Endothelial cell (in vitro differentiated cells): ENCODE measurements at places on chromosomes 4 and X.

- DNase-seq, result no peak
Observed at GRCh38 chr4:110671679-110672078, 48.8 kb upstream of the PITX2 start.

GRCh38 chrX:104113222-104113965 lies 1.1 kb downstream of the ZCCHC18 start:
- peak; percentile 50 for DNase-seq

- no peak for DNase-seq
Observed at GRCh38 chrX:96576368-96576767, 108.3 kb upstream of the DIAPH2 start.

GRCh38 chr4:113077575-113077974 lies 28.1 kb downstream of the ANK2 start:
- DNase-seq, result no peak

DNA sequence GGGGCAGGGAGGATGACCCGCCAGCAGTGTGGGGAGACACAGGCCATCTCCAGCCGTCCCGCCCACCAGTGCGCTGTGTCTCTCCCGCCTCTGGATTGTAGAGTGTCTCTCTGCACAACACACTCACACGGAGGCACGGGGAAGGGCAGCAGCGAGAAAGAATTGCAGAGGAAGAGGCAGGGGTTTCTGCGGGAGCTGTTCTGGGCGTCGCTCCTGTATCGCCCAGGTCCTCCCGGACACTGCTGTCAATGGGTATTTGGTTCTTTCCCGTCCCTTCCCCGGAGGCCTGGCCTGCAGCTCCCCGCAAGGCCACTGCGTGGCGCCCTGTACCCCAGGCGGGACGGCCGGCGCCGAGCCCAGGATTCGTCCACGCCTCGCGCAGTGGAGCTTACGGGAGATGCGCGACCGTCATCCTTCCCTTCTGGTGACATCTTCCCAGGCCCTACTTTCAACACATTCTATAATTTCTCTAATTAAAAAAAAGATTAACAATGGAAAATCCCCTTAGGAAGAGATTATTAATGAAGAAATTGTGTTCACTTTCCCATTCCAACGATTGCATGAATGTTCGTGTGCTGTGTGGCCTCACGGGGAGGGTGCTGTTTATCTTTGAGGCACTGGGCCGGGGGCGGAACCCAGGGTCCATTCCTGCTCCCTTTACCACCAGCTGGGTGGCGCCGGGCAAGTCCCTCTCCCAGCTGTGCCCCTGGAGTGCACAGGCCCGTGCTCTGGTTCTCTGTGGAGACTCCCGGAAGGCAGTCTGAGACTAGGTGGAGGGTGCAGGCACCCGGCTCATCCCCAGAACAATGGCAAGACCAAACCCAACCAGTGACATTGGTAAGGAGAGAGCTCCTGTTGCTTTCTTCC lies 95.7 kb downstream of the CPZ start:
- DNase-seq, result peak; percentile 88

GRCh38 chrX:20988118-20988517 lies 386.1 kb upstream of the CNKSR2 start:
- DNase-seq, result no peak

DNA sequence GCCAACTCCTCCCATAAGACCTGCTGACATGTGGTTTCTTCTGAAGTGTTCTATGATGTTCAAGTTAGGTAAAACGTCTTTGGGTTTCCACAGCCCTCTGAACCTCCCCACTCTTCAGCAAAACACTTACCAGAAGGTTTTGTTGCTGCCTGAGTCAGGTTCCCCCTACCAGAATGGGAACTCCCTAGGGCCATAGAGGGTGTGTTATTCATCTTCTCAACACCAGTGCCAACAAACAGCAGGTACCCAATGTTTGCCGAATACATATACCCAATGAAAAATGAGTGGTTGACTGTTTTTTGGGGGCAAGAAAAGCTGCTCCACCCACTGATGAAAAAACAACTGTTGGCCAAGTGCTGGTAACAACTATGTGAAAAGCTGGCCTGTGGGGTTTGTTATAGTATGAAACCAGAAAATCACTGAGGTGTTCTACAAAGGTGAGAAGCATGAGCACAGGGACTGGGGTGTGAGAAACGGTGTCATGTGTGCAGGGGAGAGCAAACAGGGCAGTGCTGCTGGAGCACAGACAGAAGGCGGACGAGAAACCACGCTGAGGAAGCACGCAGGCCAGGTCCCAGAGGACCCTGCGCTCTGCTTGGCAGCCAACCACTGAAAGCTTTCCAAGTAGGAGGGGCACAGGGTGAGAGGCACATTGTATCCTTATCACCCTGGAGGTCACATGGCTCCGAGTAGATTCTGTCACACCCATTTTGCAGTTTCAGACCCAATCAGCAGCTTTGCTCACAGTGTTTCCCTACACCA lies 28.8 kb downstream of the ATP8A1 start:
- DNase-seq, result no peak

GRCh38 chr4:174607792-174608191 lies 85.5 kb upstream of the HPGD start:
- no peak for DNase-seq

- no peak for DNase-seq
Observed at GRCh38 chr4:102429553-102429952, 71.6 kb upstream of the NFKB1 start.

DNA sequence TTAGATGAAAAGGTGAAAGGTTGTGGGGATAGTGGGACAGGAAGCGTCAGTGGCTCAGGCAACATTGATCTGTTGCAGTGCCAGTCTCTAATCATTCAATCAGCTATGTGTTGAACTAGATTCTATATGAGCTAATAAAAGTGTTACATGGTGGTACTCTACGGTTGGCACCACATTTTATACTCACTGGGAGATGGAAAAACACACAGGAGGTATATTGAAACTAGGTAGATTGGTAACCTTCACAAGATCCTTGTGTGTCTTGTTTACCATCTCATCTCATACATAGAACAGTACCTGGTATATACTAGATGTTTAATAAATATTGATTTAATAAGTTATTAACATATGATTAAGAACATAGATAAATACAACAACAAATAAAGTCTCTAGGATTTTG lies 152.7 kb downstream of the NAA11 start:
- DNase-seq, result no peak

GRCh38 chrX:109485470-109486340 lies 3.8 kb upstream of the GUCY2F start:
- DNase-seq, result peak; percentile 51

DNA sequence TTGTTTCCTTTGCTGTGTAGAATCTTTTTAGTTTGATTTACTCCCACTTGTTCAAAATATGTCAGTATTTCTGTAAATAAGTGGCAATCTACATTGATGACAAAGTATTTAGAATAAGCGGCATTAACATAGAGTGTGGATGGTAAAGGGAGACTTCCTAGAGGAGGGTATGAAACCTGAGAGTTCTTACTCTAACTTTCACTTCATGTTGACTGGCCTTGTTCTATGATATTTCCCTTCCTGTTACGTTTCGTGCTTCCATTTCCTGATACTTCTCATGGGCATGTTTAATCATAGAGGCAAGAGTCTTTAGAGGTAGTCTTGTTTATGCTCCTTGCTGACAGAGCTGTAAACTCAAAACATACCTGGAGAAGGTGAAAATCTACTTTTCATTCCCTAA lies 408.9 kb downstream of the GLUD2 start:
- no peak for DNase-seq

- DNase-seq, result no peak
Observed at GRCh38 chr4:41665636-41666207, 82.8 kb downstream of the PHOX2B start.

DNA sequence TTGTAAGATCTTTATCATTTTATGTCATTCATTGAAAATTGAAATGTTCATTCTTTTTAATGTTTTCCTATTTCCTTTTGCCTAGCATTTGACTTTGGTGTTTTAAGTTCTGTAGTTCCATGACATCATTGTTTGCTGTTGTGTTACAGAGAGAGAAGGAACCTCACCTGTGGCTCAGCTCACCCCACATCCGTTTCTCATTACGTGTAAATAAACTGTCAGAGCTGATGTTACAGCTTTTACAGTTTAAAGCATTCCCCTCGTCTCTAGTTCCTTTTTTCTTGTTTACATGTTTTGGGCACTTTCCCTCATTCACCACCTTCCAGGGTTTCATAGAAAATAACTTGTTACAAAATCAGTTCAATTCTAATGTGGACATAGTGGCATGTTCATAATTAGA lies 137.2 kb downstream of the FNIP2 start:
- DNase-seq, result no peak

- DNase-seq, result no peak
Observed at GRCh38 chr4:52641854-52642563, 17.1 kb downstream of the USP46 start.

DNA sequence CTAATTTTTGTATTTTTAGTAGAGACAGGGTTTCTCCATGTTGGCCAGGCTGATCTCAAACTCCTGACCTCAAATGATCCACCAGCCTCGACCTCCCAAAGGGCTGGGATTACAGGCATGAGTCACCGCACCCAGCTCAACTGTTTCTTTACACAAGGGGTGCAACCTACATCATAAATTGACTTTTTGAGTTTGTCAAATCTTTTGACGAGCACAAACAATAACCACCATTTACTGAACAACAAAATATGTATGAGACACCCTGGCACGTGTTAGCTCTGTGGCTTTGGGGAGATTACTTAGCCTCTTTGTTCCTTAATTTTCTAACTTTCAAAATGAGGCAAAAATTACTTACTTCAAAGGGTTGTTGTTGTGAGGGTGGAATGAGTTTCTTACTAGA lies 23.5 kb upstream of the SLC34A2 start:
- DNase-seq, result no peak

GRCh38 chrX:2299871-2300270 lies 200.9 kb downstream of the DHRSX start:
- no peak for DNase-seq

DNA sequence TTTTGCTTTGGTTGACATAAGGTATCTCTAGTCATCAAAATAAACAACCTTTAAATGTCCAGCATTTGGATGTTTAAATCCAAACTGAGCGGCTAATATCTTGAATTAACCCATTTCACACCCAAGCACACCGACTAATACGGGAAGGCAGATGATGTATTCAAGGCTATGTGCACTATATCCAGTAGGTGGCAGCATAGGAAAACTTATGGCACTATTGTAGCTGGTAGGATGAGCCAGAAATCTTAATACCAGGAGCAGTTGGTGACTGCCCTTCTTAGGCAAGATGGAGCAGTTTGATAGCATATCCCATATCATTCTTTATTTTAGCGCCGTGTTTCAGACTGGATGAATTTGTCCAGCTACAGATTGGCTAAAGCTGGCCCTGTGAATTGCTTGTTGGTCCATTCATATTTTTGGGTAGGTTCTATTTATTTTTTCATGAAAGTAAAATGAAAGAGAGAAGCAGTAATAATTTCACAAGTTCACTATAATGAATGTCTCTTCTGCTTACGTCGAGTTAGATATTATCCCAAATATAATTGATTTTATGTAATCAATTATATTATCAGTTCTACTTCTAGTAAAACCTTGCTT lies 24.4 kb downstream of the UCHL1 start:
- peak; percentile 67 for DNase-seq

DNA sequence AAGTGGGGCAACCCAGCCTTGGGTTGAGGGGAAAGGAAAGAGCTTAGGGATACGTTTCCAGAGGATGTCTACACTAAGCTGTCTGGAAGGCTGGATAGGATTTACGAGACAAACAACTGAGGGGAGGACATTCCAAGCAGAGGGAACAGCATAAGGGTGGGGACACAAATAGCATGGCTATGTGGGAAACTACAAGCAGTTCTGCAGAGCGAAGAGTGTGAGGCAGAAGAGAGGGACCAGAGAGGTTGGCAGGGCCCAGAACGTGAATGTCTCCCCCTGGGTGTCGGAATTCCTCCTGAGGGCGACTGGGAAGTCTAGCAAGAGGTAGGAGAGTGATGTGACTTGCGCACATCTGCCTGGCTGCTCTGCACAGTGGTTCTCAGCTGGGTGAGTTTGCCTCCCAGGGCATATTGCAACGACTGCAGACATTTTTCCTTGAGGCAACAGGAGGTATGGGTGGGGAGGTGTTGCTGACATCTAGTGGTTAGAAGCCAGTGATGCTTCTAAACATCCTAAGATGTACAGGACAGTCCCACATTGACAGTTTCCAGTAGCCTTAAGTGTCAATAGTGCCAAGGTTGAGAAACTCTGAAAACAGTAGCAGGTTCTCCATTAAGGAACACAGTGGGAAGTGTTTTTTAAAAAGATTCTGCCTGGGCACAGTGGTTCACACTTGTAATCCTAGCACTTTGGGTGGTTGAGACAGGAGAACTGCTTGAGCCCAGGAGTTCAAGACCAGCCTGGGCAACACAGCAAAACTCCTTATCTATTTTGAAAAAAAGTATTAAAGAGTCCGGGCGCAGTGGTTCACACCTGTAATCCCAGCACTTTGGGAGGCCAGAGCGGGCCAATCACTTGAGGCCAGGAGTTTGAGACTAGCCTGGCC lies 9.2 kb downstream of the NDUFA1 start:
- peak; percentile 18 for DNase-seq

DNA sequence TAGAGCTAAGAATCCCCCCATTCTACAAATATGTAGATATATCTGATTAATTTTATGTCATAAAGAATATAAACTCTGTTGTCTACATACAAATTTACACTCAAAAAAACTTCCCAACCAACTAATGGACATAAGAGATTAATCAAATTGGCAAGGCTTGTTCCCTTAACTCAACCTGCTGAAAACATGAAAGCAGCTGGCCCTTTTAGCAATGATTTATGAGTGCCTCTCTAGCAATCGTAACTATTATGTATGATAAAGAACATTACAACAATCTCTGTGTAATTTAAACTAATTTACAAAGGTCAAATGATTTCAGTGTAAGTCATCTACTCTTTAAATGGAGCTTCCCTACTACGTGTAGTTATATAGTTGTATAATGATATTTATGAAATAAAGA lies 83.1 kb upstream of the FTHL17 start:
- DNase-seq, result no peak

- no peak for DNase-seq
Observed at GRCh38 chr4:187393531-187394344, 601.8 kb upstream of the ZFP42 start.

DNA sequence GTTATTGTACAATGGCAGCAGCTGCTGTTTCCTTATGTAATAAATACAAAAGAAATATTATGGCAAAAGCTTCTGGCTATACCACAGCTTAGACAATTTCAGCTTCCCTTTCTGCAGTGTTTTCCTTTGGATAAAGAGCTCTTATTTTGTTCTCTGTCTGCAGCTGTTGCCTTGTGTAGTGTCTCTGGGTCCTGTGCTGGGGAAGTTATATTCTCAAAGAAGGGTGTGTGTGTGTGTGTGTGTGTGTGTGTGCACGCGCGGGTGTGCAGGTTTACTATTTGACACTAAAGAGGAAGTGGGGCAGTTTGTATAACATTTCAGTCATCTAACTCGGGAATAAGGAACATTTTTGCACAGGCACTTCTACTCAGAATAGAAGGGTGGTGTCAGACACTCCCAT lies 83.6 kb downstream of the REPS2 start:
- no peak for DNase-seq

- no peak for DNase-seq
Observed at GRCh38 chr4:171814545-171814944, 1.3 kb downstream of the GALNTL6 start.
